ENCODE measurements at places on chromosomes 6 and 20.

DNA sequence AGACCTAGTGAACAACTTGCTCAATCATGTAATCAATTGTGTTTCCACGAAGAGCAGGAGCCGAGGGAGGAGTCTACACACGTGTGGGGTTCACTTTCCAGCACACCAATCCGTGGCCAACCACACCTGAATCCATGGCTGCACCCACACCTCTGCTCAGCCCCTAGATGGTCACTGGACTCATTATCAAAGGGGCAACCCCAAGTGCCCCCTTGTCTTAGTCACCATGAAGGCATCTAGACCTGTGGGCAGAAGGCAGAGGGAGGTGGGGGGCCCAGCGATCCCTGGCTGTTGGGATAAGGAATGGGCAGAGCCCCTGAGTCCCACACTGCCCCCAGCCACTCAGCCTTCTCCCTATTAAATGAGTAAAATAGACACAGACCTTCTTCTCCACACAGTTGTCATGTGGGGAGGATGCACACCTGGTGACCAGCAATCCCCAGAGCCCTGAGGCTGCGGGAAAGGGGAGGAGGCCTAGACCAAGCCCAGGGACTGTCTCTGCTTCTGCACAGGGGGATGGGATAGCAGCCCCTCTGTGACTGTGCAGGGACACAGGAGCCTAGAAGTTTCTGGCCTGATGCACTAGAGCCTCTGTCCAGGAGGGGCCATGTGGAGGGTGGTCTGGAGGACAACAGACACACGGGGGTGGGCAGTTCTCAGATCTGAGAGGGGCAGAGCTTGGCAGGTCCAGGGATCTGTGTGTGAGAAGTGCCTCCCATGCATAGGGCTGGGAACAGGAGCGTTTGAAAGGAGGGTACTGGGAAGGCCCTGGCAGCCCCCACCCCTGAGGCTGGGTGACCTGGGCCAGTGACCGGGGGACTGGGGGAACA is 1.9 kb upstream of the RAET1L start:
- DNase-seq, result no peak

DNA sequence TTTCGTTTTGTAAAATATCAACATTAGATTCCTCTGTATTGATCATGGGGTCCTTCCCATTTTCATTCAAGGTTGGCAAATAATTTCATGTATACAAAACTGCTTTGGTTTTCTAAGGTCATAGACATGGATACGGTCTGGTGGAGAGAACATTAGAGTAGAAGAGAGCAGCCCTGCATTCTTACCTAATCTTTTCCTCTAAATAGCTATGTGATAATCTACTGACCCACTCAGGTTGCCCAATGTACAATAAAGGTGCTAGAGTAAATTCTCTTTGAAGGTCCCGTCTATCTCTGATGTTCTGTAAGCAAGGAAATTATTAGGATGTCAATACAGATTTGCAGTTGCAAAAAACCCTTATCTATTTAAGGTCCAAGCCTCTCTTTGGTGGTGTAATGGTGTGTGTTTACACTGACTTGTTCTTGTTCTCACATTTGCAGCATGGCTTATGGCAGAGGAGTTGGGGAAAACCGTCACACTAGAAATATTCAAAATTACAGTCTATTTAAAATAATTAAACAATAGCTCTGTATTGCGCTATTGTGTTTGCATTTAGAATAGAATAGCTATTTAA is 31.2 kb upstream of the NOX3 start:
- DNase-seq, result no peak

GRCh38 chr20:41446456-41446855 is 79.8 kb upstream of the EMILIN3 start:
- no peak for DNase-seq

- DNase-seq, result no peak
Measured at GRCh38 chr6:30234356-30234755, 21.1 kb upstream of the TRIM26 start.

DNA sequence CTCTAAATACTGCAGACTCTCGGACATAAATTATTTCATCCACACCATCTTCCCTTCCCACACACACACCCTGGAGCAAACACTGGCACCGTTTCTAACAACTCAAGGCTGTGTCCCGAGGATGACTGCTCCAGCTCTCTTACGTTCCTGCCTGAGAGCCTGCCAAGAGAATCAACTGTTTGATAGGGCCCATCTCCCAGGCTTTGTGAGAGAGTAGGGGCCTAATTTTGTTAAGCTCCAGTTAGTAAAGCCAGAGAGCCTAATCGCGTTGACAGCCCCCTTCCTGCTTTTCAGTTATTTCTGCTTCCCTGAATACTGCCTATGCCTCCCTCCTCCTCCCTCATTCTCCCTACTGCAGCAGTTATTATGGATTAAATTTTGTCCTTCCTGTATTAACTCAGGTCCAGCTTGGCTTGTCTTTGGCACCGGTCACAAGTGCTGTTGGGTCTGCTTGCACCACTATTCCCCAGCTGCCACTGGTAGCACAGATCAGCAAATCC is 118.1 kb upstream of the TMEM181 start:
- no peak for DNase-seq

DNA sequence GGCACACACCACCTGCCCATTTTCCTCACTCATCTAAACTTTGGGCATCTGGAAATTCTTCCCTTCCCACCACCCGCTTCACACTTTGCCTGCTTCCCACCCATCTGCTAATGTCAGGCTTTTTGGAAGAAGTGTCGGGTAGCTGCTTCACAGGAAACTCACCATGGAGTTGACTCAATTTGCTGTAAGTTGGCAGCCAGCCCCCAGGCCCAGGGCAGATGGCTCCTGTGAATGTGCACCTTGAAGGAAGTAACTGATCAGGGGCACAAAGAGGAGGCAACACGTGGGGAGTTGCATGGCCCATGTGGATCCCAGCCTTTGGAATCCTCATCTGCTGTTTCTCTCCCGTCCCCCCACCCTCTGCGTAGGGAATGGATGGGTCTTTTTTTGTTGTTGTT is 87.3 kb downstream of the PPP1R14C start:
- no peak for DNase-seq
